ENCODE measurements at places on chromosomes 7 and 10.

GRCh38 chr7:22990588-22990949, 23.4 kb downstream of the HYCC1 start:
- no peak for DNase-seq

DNA sequence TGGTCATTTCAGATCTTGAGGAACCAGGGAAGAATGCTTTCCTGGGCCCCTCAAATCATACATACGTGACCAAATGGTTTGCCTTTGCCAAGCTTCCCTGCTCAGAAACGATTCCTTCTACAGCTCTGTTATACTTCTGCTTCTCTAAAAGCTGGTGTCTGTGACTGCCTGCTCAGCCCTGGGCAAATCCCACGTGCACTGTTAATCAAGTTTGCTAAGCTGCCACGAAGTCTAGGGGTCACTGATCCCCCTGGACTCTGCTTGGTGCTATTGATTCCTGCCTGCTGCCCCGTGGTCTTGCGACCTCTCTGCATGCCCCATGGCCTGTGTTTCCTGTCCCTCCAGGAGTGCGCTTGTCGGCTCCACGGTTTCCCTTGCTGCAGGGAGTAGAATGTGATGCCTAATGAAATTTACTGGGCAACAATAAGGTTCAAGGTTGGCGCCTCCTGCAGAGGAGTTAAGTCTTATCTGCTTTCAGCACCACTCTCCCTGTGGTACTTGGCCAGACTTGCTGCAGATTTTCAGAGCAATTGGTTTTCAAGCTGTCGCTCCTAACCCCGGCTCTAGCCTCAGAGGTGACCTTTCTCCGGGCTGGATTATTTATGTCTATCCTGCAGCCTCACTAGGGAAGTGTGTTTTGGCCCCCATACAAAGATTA, 201.6 kb upstream of the FZD8 start:
- DNase-seq: no peak

DNA sequence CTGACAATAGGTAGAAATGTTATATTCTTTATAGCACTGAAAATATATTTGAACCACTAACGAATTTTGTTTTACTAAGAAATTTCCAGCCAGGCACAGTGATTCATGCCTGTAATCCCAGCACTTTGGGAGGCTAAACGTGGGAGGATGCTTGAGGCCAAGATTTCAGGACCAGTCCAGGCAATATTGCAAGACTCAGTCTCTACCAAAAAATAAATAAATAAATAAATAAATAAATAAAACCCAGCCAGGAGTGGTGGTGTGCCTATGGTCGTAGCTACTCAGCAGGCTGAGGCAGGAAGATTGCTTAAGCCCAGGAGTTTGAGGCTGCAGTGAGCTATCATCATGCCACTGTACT, 39.8 kb downstream of the PIP4K2A start:
- no peak for DNase-seq

DNA sequence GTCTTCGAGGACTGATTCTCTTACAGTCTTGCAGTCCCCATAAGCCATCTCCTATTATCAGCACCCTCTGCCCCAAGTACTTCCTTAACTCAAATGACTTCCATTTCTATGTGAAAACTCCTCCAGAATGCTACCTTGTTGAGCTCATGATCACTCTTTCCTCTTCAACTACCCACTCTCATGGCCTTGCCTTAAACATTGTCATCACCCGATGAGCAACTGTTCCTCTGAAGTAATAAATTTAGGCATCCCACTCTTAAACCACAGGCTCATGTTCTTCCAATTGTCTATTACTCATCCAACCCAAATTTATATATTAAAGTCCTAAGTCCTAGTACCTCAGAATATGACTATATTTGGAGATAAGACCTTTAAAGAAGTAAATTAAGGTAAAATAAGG, 152.9 kb downstream of the C1GALT1 start:
- DNase-seq: no peak

DNA sequence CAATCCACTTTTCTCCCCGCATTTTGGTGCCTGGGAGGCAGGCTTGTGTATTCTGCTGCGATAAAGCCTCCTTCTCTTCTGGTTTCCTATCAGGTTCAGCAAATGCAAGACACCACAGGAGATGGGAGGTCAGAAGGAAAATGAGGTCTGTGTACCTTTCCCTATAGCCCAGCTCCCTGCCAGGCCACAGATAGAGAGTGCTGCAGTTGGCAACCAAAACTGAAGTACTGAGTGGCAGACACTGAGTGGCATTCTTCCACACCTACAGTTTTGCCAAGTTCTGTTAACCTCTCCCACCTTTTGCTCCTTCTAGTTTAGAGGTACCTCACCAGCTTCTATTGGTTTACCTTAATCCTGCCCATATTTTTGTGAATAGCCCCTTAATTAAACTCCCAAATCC, 948.4 kb downstream of the SORCS1 start:
- no peak for DNase-seq

DNA sequence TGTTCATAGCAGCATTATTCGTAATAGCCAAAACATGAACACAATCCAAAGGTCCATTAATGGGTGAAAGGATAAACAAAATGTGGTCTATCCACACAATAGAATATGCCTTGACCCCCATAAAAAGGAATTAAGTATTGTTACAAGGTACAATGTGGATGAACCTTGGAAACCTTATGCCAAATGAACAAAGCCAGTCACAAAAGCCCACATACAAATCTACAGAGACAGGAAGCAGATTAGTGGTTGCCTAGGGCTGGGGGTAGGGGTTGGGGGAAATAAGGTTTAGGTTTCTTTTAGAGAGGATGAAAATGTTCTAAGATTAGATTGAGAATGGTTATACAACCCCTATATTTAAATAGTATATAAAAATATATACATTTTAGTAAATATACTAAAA, 34.8 kb downstream of the PIP4K2A start:
- no peak for DNase-seq

DNA sequence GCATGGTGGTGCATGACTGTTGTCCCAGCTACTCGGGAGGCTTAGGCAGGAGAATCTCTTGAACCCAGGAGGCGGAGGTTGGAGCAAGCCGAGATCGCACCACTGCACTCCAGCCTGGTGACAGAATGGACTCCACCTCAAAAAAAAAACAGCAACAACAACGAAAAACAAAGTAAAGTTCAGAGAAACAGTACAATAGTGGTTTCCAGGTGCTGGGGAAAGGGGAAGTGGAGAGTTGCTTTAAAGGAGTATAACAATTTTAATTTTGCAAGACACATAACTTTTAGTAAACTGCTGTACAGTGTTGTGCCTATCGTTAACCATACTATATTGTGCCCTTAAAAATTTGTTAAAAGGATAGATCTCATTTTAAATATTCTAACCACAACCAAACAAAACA, 662.7 kb upstream of the POT1 start:
- no peak for DNase-seq

- DNase-seq: peak; percentile 30
Observed at GRCh38 chr7:11427686-11428273, 404.2 kb downstream of the THSD7A start.

DNA sequence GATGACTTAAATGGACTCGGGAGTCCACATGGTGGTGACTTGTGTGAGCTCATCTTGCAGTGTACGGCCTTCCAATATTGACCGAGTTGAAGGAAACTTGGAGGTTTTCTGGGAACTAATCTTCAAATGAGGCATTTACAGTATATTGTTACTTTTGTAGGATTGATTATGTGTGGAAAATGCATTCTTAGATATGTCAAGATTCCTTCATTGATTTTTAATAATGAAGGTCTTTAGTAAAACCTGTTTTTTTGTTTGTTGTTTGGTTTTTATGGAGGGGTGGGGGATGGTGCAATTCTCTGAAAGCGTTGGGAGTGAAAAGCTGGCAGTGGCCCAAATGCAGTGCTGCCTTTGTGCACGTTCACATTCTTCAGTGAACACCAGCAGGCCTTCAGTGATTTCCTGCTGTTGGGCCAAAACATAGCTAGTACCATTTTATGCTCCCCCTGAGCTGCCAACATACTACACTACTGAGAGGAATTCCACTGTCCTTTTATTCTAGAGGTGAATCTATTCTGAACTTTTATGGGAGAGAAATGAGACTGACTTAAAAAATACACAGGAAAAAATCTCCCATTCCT, 50.4 kb downstream of the CCNY start:
- DNase-seq: peak; percentile 30

GRCh38 chr7:516216-516605, 3.4 kb downstream of the PDGFA start:
- DNase-seq: no peak

GRCh38 chr7:12107841-12108254, 103.2 kb upstream of the TMEM106B start:
- DNase-seq: no peak

DNA sequence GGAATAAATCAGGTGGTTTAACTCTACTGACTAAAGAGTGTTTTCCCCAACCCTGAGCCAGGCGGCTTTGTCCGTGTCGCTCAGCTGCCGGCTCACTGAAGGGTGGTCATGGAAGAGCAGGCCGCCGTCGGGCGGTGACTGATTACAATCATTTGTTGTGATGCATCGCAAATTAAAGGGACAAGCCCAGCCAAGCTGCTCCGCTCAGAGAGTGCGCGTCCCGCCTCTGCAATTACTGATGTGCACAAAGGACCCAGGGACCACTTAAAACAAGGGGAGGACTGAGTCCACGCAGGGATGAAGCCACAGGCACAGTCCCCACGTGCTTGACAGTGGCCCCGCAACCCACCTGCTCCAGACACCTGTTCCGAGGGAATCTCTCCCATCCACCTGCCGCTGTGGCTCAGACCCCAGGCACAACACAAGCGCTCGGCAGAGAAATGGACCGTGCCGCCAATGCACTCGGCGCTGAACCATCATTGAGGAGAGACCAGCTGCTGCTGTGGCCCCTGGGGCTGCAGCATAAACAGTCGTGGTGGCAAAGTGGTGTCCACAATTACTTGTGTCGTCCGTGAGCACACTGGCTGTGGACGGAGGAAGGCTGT, 526.5 kb downstream of the PTPRN2 start:
- DNase-seq: no peak

DNA sequence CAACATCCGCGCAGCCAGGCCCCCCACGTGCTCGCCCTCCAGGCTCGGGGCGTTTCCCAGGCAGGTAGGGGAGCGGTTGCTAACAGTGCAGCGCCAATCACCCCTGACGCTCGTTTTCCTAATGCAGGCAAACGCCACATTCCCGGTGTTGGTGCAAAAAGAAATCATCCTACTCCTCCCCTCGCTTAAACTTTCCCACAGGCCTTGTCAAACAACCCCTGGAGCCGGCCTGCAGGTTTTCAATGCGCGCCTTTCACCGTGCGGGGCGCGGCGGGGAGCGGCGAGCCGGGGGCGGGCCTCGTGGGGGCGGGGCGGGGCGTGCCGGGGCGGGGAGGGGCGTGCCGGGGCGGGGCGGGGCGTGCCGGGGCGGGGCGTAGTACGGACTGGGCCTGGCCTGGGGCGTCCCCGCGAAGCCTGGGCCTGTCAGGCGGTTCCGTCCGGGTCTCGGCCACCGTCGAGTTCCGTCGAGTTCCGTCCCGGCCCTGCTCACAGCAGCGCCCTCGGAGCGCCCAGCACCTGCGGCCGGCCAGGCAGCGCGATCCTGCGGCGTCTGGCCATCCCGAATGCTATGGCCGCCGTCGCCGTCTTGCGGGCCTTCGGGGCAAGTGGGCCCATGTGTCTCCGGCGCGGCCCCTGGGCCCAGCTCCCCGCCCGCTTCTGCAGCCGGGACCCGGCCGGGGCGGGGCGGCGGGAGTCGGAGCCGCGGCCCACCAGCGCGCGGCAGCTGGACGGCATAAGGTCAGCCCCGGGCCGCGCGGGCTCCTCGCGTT, at the start of gene ECHDC3:
Gene ECHDC3, plus strand, starts transcription at position 374 of the 770 bp plus-strand sequence. Its CDS starts 195 bp downstream, at position 569.
- DNase-seq: peak; percentile 74

GRCh38 chr7:96614154-96614867, 95.3 kb downstream of the SEM1 start:
- no peak for DNase-seq

GRCh38 chr7:139047970-139048369, 12.1 kb upstream of the ZC3HAV1L start:
- DNase-seq: no peak

- no peak for DNase-seq
Observed at GRCh38 chr7:26013551-26014083, 138.4 kb upstream of the NFE2L3 start.

- DNase-seq: no peak
Observed at GRCh38 chr7:20218279-20218678, 1.1 kb upstream of the MACC1 start.

DNA sequence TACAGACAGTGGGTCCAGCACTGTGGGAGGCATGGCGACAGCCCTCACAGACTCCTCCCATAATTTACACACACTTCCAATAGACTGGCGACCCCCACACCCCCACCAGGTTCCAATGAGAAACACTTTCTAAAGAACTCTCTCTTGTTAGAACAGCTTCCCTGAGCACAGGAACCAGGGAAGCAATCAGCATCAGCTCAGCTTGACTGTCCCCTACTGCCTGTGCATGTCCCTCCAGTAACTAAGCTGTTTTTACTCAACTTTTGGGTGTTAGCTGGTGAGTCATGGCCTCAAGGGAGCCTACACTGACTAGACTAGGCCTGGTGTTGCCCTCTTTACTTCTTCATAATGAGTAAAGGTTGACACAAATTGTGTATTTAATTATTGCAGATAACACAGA, 32.6 kb upstream of the HERPUD2 start:
- DNase-seq: no peak

DNA sequence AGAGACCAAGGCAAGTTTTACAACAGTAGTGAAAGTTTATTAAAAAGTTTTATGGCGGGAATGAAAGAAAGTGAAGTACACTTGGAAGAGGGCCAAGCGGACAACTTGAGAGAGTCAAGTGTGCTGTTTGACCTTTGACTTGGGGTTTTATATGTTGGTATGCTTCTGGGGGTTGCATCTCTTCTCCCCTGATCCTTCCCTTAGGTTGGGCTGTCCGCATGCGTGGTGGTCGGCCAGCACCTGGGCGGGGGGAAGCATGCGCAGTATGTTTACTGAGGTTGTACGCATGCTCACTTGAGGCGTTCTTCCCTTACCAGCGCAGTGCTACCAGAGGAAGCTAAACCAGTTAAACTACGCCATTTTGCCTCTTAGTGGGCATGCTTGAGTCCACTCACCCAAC, 31.9 kb downstream of the NUP42 start:
- DNase-seq: no peak

DNA sequence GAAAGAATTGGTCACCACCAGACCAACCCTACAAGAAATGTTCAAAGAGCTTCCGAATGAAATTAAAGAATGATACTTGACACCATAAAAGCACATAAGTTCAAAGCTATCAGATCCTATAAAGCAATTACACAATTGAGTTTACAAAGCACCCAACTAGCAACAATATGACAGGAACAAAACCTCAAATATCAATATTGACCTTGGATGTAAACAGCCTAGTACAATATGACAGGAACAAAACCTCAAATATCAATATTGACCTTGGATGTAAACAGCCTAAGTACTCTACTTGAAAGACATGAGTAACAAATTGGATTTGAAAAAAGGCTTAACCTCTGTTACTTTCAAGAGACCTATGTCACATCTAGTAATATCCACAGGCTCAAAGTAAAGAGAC, 1201.4 kb downstream of the XPNPEP1 start:
- DNase-seq: no peak
